Sigmoid colon (tissue), 7 donors: ENCODE measurements at places on chromosomes 1 and 21. TPM values are rescaled to one million over a fixed set of nuclear protein-coding genes. Genes with fewer than 3 reads are reported as not detected.

DENND2C gene
- 4.7 TPM for total RNA-seq

OR13G1 gene
- not detected for total RNA-seq

ARHGEF16 gene
- total RNA-seq = 1.1 TPM

GPR37L1 gene
- total RNA-seq = under 0.01 TPM

PLEKHN1 gene
- not detected for total RNA-seq

GRCh38 chr1:154479764-154480421, 22.1 kb upstream of the TDRD10 start:
- peak; percentile 81 for DNase-seq

- DNase-seq = no peak
Observed at GRCh38 chr1:77014073-77014788, 147.0 kb downstream of the ST6GALNAC5 start.

- DNase-seq = no peak
Observed at GRCh38 chr21:46662765-46663500, 27.5 kb downstream of the PRMT2 start.

DNA sequence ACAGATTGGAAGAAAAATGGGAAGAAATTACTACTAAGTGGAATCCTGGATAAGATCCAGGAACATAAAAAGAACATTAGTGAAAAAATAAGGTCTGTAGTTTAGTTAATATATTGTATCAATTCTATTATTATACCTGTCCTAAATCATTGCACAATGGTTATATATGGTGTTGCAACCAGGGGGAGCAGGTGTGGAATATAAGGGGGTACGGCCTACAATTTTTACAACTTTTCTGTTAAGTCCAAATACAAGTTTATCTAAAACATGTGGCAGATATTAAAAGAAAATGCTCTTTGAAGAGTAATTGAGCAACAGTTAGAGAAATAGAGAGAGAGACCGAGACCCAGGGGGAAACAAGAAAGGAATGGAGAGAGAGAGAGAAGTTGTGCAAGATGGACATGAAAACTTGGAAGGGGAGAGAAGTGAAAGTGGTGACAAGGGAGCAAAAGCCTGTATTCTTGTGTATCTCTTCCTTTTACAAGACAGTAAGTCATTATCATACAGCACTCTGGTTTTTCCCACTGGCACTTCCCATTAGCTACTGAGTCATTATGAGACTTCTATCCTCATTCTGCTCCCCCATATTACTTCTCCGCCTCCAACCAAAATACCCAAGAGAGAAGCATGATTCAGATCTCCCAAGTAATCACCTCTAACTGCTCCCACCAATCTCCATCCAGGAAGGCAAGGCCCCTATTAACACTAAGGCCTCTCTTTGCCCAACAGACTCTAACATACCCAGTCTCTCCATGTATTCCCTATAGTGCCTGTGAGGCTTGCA, 22.3 kb upstream of the TRAF3IP3 start:
- no peak for DNase-seq

DNA sequence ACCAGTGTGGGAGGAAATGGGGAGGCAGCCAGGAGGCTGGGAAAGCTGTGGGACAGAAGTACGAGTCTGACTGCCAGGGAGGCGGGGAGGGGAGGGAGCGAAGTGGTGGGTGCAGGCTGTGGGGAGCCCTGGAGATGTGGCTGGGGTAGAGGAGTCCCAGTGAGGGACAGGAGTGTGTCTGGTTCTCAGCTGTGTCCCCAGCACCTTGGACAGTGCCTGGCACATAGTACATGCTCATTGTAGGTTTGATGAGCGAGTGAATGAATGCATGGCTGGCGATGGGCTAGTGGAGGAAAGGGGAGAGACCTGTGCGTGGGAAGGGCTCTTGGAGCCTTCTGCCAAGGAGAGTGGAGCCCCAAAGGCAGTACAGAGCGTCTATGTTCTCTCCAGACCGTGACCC, 104.1 kb downstream of the SIK1 start:
- DNase-seq = no peak

DNA sequence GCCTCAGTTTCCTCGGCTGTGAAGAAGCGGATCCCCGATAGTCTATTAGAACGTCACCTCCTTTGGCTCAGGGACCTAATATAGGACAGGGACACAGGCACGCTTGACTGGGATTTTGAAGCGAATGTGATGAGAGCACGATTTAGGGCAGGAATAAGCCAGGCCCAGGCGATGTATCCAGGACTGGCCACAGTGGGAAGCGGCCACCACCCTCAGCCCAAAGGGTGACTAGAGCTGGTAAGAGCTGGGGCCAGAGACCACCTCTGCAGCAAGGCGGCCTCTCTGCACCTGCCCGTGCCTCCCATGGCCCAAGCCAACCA, 100.0 kb upstream of the VAMP3 start:
- DNase-seq = no peak

DNA sequence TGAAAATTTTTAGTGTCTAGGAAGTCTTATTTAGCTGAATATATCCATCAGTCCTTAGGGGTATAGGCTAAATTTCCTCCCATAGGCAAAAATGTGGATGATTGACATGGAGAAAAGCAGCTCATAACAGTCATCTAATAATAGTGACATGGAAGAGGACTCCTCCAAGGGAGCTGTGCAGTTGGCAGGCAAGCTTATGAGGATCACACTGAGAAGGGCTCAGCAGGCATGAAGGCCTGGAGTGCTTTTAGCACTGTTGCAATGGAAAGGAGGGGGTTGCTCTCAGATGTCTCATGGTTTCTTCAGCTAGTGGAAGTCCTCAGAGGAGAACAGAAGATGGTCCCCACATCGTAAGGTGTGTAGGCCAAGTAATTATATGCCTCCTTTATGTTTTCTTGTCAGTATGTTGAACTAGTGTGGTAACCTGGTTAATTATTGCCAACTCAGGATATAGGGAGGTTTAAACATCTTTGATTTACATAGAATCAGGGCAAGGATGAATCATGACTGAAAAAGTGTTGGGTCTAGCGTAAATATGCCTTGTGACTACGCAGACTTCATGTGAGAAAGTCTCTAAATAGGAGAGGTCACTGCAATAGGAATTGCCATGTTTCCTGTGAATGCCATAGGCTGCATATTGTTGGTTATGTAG, 18.9 kb downstream of the VN1R5 start:
- no peak for DNase-seq

- no peak for DNase-seq
Observed at GRCh38 chr1:115166531-115167091, 77.3 kb upstream of the TSPAN2 start.

DNA sequence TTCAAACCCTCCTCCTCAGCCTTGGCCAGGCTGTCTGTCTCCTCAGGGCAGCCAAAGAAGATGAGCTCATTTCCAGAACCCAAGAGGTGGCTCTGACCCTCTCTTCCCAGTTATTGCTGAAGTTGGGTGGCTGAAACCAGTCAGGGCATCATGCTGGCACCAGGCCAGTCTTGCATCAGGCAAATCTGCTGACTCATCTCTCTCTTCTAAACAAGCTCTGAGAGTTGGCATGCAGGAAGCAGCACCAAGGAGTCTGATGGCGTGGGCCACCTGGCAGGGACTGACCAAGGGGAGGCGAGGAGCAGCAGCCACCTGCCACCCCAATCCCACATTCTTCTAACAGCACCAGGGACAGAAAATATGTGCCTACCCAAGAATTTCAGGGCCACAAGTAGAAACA, 104.8 kb upstream of the ATP1A1 start:
- DNase-seq = no peak

- DNase-seq = no peak
Observed at GRCh38 chr1:218297867-218298266, 12.8 kb downstream of the RRP15 start.

DNA sequence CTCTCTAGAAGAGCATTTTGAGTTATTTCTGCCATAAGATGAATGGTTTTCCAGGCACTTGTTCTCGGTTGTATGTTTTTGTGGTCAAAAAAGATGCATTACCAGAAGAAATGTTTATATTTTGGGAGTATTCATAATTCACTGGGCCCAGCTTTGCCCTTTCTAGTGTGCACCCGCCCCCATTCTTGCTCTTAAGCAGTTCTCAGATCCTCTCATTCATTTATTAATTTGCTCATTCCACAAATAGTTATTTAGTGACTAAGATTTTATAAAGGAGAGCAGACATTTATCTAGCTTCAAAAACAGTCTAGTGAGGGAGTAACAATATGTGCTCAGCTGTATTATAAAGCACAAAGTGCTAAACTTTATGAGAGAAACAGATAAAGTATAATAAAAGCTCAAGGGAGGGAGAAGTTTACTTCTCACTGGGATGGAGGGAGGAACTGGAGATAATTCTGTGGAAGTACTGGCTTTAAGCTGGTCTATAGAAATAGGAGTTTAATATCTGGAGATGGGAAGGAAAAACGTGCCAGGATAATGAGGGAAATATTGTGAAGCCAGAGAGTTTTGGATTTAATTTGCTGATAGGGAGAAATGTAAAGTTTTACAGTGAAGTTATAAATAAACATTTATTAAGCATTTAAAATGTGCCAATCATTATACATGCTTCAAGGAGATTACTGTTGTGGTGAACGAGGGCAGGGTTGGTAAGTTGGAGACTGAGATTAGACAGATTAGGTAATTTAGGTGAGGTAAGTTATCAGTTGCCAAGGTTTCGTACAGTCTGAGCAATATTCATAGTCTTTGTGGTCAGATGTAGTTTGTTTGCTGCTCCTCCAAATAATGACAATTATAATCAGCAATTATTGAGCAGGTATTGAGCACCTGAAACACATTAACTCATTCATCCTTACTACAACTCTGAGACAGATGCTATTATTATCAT, 9.1 kb upstream of the MACF1 start:
- DNase-seq = no peak

DNA sequence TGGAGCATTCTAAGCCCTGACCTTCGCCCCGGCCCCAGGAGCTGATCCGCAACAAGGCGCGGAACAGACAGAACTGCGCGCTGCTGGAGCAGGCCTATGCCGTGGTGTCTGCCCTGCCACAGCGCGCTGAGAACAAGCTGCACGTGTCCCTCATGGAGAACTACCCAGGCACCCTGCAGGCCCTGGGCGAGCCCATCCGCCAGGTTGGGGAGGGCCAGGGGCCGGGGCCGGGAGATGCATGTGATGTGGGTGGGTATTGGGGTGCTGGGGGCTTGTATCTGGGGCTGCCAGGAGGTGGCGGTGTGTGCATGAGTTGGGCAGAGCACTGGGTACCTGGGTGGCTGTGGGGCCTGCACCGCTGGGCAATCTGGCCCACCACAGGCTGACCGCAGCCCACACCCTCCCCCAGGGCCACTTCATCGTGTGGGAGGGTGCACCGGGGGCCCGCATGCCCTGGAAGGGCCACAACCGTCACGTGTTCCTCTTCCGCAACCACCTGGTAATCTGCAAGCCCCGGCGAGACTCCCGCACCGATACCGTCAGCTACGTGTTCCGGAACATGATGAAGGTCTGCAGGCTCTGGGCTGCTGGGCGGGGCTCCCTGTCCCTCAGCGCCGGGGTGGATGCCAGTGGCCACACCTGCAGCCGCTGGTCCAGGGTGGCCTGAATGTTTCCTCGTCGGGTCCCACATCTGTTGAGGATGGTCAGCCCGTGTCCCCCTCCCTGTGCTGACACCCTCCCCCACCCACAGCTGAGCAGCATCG, 65.8 kb downstream of the TRIM11 start:
- DNase-seq = peak; percentile 53

GRCh38 chr1:10402729-10403274, 3.9 kb downstream of the PGD start:
- no peak for DNase-seq

GRCh38 chr1:161265305-161265704, 6.8 kb downstream of the PCP4L1 start:
- no peak for DNase-seq

GRCh38 chr1:58765006-58765405, 18.8 kb downstream of the JUN start:
- no peak for DNase-seq

DNA sequence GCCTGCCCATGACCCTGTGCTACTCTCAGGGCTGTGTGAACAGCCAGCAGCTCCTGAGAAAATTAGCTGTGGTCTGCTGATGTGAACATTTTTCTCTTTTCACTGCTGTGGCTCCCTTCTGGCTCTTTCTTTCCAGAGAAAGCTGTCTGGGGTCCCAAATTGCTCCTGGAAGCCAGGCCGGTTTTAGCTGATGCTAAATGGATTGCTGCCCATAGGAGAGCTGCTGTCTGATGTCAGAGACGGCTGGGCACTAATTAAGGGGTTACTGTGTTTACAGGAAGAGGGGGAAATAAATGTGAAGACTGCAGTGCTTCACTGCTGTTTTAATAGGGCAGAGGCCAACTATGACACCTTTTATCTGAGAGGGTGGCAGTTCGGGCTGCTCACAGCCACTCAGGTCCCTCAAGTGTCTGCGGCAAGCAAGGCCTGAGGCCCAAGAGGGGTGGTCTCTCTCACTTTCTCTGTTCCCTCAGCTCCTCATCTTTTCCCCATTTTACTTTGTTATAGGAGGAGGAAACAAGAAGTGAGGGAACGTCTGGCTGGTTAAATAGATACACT, 106.0 kb upstream of the GNG12 start:
- no peak for DNase-seq

- DNase-seq = no peak
Observed at GRCh38 chr1:223513309-223513708, 120.1 kb downstream of the CCDC185 start.

DNA sequence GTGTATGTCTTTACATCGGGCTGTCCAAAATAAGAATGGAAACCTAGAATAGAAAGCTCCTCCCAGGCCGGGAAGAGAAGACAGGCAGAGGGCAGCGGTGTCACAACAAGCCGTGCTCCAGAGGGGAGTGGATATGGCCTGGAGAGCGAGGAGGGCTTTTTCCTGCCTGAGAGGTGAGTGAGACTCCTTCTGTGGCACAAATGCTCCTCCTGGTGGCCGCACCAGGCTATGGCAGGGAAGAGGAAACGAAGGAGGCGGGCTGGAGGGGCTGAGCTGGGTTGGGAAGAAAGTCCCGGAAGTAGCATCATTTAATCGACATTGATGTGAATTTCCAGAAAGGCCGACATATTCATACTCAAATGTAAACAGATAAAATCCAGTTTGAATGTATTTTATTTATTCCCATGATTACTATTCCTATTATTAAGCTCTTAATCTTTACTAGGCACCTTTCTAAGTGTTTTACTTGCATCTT, 54.7 kb downstream of the MEF2D start:
- peak; percentile 86 for DNase-seq

DNA sequence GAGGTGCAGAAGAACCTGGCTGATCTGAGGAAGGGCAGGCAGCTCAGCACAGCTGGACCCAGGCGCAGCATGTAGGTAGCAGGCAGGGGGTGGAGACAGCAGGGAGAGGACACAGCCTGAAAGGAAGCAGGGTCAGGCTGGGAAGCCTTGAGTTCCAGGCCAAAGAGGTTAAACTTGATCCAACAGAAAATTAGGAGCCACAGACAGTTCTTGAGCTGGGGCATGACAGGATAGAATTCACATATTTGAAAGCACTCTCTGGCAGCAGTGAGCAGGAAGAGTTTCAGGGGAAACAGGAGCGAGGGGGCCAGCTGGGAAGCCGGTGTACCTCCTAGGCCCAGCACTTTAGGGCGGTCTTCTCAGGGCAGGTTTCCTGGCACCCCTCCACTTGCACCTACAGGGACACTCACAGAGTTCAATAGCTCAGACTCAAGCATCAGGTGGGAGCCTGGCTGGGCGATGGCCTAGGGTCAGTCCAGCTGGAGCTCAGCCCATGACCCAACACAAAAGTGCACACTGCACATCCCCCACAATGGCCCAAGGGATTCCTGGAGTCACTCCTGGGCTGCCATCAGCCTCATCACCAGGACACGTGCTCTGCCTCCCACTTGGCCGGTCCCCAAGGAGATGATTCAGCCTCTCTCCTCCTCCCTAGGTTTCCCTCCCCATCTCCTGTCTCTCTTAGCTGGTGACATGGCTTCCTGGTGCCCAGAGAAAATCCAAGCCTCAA, 22.7 kb downstream of the MATN1 start:
- peak; percentile 95 for DNase-seq
